ENCODE measurements at places on chromosomes 12 and 14.

DNA sequence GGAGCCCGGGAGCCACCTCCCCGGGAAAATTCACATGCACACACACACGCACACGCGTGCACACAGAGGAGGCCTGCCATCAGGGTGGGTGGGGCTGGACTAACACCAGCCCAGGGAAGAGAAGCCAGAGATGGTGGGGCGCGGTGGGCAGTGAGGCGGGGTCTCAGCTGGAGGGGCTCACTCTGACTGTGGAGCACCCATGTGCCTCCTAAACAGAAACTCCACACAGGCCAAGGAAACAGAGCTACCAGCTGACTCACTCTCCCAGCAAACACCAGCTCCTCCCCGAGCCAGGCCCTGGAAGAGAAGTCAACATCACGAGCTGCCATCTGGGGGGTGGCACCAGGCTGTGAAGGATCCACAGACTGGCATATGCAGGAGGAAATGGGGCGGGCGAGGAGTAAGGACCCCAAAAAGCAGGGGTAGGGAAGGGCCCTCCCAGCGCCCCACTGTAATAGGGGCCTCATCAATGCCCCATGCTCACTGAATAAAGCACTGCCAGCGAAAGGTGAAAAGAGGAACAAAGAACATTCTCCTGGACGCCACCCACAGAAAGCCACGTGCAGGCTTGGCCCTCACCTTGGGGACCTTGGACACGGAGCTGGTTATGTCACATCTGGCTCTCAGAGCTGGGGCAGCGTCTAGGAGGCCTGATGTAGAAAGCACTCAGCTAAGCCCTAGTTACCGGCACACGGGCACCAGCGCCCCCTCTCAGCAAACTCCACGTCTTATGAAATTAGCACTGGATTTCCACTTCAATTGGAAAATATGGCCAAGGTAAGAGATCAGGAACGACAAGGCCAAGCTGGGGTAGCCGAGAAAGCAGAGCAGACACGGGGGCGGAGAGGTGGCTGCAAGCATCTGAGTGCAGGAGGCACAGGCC, 8.4 kb upstream of the INF2 start:
- DNase-seq, result peak; percentile 83

- DNase-seq, result no peak
Observed at GRCh38 chr14:75842551-75842950, 139.2 kb downstream of the TGFB3 start.

GRCh38 chr12:131075611-131076010, 121.9 kb downstream of the ADGRD1 start:
- no peak for DNase-seq

GRCh38 chr12:98401427-98401826, 114.0 kb upstream of the TMPO start:
- no peak for DNase-seq

- DNase-seq, result no peak
Observed at GRCh38 chr14:61106959-61107641, 126.1 kb downstream of the SLC38A6 start.

GRCh38 chr14:99267837-99268781, 3.9 kb downstream of the BCL11B start:
- no peak for DNase-seq

DNA sequence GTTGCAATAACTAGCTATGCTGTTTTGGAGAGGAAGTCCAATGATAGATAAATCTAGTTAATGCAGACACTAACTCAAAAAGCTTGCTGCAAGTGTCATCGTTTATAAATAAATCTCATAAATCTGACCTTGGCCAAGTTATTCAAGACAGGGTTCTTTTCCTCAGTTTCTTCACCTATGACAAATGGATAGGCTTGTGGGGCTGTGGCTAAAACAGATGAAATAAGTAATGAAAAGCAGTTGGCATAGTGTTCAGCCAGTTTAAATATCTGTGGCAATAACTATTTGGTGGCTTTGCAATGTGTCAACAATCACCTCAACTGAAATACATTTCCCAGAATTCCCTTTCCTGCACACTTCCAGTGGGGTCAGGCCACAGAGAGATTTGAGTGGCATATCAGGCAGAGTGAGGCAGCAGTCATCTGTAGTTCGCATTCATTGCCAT, 169.9 kb downstream of the DYRK2 start:
- no peak for DNase-seq

GRCh38 chr14:104081261-104081835, 4.2 kb upstream of the ASPG start:
- DNase-seq, result no peak

- no peak for DNase-seq
Observed at GRCh38 chr14:68506021-68506644, 286.7 kb downstream of the ZFP36L1 start.

DNA sequence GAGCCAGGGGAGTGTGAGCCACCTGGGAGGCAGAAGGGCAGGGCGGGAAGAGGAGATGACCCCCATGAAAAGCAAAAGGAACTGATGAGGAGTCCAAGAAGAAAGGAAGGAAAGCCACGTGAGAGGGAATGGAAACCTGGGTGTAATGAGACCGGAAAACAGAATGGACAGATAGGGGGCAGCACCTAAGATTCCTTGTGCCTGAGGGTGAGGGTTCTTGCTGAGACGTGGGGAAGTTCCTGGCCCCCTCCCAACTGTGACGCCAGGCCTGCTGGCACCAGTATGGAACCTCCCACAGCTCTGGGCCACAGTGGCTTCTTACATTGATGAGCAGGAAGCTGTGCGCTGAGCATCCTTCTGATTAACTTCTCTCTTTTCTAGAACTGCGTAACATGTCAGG, 30.8 kb downstream of the TTC7B start:
- DNase-seq, result no peak

DNA sequence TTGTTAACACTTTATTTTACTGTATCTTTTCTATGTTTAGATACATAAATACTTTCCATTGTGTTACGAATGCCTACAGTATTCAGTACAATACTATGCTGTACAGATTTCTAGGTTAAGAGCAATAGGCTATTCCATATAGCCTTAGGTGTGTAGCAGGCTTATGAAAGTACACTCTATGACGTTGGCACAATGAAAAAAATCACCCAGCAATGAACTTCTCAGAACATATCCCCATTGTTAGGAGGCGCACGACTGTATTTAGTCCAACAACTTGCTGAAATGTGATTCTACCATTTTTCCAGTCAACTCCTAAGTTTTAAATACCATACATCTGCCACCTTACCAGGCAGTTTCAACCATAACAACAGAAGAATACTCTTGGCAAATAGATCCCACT, 1.8 kb downstream of the PARP11 start:
- DNase-seq, result no peak
